Right kidney (tissue), 9 donors: ENCODE measurements at places on chromosomes 12 and 14.

DNA sequence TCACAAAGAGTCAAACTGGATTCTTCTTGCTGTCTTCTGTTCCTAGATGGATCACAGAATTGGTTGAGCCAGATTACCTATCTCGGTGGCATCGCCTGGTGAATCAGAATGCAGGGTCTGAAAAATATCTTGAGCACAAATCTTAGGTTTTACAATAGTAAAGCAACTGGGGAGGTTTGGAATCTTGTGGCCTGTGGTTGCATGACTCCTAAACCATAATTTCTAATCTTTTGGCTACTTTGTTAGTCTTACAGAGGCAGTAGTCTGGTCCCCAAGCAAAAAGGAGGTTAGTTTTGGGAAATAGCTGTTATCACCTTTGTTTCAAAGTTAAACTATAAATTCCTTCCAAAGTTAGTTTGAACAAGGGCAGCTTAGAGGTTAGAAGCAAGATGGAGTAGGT is 1488.5 kb upstream of the FLRT2 start:
- no peak for DNase-seq

DNA sequence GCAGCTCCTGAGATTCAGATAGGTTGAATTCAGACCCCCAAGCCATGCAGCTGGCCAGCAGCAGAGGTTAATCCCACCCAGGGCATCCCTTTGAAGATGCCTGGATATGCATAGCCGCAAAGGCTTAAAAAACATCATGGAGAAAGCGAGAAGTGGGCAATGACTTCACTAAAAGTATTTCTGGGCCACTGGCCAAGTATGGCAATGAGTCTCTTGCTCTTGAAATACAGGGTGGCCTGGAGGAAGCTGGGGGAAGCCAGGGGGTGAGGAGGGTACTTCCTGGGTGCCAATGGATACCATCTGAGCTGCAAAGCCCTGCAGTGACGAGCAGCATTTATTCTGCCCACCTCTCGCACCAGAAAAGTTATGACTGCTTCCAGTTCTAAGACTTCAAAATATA is 539.3 kb upstream of the TBX3 start:
- no peak for DNase-seq

- DNase-seq = no peak
These were observed 33.2 kb upstream of the SFSWAP start for GRCh38 chr12:131677699-131678098.

DNA sequence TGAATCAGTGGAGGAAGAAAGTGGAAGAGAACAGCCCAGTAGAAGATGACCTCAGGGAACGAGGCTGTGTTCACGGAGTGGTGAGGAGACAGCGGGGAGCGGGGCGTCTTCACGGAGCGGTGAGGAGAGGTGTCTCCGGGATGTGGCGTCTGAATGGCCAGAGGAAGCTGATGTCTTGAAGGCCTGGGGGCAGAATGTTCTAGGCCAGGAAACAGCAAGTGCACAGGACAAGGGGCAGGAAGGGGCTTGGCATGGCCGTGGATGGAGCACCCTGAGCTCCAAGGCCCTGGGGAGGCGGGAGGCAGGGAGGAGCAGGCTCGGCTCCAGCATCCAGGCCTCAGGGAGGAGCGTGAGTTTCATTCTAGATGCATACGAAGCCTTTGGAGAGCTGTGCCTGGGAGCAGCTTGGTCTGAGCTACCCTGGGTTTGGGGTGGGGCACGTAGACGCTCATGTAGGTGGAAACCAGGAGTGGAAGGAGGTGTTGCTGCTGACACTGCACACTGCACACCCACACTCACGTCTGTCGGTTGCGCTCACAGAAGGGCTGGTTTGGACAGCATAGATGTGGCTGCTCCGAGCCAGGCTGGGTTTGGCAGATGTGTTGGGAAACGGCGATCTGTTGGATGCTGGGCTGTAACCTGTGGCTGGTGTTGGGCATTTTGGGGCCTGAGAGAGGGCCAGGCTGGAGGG is 131.6 kb downstream of the ADGRD1 start:
- no peak for DNase-seq

DNA sequence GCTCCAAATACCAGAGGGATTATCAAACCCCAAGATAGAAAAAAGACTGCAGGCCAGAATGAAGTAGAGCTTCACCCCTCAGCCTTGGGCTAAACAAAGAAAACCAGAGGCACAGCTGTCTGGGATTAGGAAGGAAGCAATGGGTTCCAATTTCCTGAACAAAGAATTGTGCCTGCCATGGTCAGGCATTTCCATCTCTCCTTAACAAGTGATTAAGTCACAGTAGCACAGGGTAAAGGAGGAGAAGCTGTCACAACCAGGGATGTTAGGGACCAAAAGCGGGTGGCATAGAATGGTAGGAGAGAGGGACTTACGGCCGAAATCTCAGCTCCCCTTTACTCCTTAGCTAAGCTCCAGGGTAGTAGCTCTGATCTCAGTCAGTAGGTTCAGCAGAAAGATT is 33.9 kb downstream of the SPTLC2 start:
- DNase-seq = no peak

DNA sequence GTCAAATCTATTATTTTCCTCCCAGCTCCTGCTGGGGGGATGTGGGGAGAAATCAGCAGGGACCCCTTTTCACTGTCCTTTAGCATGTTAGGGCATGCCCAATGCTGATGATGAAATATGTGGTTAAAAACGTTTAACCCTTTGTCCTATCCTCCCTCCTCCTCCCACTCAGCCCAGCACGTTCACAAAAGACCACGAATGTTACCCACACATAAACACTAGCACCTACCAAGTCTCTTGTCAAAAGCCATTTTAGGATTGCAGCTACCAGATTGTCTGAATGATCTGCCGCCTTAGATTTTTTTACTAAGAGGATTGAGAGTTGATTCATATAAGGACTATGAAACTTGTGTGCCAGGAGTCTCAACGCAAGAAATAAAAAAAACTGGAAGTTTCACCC is 70.4 kb downstream of the TBK1 start:
- no peak for DNase-seq

- DNase-seq = no peak
These were observed 53.3 kb downstream of the BEGAIN start for GRCh38 chr14:100533656-100534485.

DNA sequence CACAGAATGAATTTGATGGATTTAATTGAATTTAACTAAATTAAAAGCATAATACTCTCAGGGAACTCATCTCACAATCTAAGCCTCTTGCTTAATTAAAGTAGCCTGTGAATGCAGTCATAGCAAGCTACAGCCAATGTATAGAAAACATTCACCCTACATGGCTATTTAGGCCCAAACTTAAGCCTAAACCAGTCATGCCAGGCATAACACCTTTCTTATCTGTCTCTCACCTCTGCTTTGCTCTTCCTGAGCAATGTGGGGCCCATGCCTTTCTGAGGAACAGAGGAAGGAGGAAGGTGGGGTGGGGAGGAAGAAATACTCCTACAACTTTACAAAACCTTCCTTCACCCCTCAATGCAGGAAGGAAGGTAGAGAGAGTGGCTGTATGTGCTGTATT is 29.1 kb downstream of the IFNG-AS1 start:
- no peak for DNase-seq

GRCh38 chr14:69873877-69874780 is 5.1 kb upstream of the SMOC1 start:
- DNase-seq = no peak

- DNase-seq = peak; percentile 66
These were observed 4.7 kb downstream of the LRIG3 start for GRCh38 chr12:58915634-58916033.

DNA sequence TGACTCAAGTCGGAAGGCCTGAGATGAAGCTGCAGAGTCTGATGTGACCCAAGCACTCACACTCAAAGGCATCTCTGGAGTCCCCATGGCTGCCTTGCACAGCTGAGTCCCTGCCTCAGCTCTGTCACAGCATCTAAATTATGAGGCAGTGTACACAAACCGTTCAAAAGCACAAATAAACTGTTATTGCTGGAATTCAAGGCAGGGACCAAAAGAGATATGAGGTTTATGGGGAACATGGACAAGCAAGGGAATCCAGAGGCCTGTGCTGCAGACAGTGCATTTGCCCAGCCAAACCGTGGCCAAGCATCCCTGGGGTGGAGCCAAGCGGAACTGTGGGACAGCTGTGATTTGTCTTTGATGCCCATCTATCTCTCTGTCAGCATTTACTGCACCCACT is 91.3 kb downstream of the RPS29 start:
- DNase-seq = no peak

DNA sequence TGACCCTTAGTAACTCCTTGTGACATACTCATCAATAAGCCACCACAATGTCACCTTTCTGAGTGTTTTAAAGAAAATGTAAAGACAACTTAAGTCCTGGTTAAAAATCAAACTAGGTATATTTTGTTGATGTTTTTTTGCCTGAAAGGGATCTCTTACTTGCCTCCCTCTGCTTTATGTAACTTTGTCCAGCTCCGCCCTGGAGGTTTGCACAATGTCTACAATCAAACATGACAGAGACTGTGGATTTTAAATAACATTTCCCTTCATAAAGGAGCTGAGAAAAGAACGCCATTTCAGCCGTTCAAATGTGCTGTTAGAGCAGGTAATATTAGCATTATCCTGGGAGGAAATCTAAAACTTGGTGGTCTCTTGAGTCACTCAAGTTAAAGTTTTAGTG is 613.9 kb downstream of the SOX5 start:
- DNase-seq = no peak

DNA sequence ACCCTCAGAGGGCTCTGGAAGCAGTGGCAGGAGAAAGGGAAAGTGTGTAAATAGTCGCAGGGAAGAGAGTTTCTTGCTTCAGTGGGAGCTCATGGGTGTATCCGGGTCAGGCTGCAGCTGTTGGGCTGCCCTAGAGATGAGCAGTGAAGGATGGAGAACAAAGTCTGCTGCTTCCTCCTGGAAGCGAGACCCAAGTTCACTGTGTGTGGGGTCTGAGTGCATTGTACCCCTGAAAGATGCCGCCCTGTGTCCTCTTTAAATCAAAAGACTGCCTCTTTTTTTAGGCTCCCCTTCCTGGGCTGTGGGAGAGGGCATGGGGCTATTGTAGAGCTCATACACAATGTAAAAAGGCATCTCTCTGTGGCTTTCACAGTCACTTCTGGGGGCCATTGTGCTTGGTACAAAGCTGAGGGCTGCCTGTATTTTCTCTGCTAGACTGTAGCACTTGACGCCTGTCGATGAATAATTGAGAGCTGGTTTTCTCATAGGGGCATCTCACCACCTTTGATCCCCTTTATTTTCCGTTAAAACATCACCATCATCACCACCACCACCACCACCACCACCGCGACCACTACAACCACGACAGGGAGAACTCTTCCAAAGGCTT is 16.7 kb downstream of the CHST11 start:
- peak; percentile 26 for DNase-seq

- no peak for DNase-seq
These were observed 19.2 kb downstream of the PELI2 start for GRCh38 chr14:56137453-56137807.

- no peak for DNase-seq
These were observed 1426.9 kb downstream of the AACS start for GRCh38 chr12:126492181-126492580.

DNA sequence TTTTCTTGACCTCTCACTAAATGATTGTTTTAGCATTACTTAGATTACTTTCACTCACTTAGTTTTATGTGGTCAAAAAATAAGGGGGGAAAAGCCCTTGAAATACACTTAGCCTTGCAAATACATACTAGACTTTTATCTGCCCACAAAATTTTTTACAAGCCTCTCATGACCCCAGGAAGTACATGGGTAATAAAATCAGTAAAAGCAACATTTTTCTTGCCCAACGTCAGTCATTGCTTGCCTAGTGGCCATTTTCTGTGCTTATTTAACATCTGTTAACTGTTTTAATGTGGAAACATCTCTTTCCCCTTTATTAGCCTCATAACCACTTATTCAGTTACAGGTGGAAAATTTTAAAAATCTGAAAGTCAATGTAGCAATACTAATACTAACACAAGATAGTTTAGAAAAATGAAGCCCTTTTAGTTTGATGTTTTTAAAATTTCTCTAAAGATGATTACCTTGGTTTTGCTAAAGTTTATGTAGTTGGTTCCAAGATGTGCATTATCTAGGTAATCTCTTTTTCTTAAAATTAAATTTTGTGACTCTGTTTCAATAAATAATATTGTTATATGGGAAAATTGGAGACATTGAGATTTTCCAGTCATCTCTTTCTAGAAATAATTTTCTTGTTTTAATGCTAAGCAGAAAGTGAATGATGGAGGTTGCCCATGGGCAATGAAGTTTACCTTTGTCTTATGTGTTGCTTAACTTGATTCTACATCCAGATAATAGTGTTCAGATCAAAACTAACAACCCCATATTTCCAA is 175.5 kb downstream of the TMTC2 start:
- no peak for DNase-seq

- no peak for DNase-seq
These were observed 13.4 kb downstream of the BTBD6 start for GRCh38 chr14:105261781-105262180.

GRCh38 chr12:76927170-76927784 is 48.5 kb upstream of the CSRP2 start:
- no peak for DNase-seq

DNA sequence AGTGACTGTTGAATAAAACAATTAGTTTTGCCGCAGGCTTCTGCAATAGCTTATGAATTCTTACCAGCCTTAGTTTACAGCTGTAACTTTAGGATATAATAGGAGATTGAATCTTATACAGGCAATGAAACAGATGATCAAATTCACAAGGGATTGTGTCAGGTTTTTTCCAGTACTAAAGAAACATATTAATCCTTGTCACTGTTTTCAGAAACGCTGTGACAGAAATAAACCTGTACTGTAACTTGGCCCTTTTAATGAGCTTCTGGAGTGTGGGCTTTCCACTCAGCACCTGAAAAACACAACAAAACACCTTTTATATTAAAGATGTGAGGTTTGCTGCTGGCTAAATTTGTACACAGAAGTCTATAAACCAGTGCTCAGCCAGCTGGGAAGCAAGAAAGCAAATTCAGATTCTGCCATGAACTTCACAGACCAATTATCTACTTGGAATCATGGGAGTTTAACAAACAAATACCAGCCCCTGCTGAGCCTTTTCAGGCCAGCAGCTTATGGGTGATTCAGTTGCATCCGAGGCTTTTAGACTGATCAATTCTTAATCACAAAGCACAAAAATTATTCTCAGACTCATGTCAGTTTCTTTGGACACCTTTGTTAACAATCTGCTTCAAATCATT is 109.5 kb downstream of the FOXG1 start:
- DNase-seq = no peak

DNA sequence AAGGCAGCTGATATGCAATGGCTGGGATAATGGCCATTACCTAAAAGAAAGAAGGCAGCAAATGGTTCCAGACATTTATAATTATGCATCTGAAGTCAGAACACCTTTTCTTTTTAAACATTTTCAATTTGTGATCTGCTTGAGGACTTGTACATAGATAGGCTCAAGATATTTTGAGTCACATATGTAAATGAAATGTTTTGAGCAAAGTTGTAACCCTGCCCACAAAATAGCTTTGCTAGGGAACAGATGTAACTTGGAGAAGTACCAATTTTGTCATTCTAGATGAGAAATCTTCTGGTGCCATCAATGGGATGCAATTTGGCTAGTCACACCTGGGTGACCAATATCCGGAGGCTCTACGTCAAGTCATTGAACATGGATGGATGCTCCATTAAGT is 123.1 kb downstream of the FLRT2 start:
- no peak for DNase-seq
